ENCODE measurements at places on chromosomes 4 and X. TPM values are rescaled to one million over a fixed set of nuclear protein-coding genes. Genes with fewer than 3 reads are reported as not detected.
A peak's percentile ranks its signal among the peaks of the same experiment; 100 is the strongest.

- DNase-seq: no peak
Measured at GRCh38 chr4:83558680-83559079, 22.8 kb downstream of the GPAT3 start.

DNA sequence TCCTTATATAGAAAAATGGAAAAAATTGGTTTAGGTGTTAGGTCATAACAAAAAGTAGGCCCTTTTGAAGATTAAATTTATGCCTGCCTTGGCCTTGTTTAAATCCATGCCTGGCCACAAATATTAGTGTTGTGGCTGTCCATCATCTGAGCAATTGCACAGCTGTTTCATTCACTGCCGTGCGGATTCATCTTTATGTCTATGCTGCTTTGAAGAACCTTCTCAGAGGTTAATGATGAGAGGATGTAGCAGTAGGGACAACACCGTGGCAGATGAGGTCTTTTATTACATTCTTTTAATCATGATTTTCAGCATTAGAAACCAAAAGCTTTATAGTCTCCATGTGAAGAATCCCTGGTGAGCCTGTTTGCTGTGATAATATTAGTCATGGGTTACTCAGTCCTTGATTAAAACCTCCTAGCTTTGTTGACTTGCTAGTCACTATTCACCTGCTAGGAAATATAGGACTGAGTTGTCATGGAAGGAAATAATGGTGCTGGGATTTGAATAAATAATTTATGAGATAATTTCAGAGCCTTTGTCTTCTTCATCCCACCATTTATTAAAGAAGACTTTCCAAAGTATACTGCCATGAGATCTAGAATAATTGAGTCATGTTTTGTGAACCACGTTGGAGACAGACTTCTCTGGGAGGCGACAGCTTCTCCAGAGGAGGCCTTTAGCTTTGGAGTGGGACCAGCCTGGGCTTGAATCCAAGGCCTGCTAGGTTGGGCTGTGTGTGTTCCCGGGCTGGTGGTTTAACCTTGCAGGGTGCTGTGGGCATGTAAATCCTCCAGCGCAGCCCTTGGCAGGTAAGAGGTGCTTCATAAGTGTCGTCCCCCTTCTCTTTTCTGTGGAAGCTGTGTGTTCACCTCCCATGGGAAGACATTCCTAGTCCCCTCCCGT lies 53.5 kb downstream of the PTTG2 start:
- peak; percentile 57 for DNase-seq

- DNase-seq: no peak
Measured at GRCh38 chr4:120555058-120555457, 367.5 kb downstream of the PRDM5 start.

DNA sequence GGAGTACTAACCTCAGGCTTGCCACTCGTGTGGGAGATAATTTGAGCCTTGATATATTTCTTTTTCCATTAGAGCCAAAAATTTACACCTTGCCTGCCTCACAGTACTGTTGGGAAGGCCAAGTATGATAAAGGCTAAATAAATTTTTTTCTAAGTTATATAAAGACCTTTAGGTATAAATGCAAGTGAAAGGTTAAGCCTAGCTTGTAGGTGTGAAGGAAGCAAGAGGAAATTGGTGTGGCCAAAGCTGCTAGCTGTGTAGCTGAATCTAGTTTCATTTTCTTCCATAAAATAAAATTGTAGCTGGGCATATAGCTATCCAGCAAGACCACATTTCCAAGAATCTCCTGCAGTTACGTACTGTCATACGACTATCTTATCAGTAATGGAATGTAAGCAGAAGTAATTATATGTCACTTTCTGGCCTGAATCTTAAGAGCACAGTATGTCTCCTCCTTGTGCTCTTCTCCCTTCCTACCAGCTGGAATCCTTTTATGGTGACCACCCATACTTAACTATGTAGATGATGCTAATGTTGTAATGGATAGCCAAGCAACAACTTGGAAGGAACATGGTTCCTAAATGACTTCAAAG lies 14.3 kb upstream of the GABRE start:
- DNase-seq: no peak

DNA sequence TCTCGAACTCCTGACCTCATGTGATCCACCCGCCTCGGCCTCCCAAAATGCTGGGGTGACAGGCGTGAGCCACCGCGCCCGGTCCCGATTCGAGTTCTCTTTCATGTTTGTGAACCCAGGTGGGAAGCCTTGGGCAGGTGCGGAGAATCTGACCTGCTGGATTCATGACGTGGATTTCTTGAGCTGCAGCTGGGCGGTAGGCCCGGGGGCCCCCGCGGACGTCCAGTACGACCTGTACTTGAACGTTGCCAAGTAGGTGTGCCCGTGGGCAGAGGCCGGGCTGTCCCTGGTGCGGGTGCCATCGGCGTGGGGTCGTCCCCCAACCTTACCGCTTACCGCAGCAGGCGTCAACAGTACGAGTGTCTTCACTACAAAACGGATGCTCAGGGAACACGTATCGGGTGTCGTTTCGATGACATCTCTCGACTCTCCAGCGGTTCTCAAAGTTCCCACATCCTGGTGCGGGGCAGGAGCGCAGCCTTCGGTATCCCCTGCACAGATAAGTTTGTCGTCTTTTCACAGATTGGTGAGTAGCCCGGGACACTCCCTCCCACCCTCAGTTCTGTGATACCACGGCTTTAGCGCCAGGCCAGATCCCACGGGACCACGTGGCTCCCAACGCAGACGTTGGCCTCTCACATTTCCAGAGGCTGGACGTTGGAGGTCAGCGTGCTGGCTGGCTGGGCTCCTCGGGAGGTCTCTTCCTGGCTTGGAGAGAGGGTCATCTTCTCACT lies 15.6 kb downstream of the IL3RA start:
- DNase-seq: no peak

DNA sequence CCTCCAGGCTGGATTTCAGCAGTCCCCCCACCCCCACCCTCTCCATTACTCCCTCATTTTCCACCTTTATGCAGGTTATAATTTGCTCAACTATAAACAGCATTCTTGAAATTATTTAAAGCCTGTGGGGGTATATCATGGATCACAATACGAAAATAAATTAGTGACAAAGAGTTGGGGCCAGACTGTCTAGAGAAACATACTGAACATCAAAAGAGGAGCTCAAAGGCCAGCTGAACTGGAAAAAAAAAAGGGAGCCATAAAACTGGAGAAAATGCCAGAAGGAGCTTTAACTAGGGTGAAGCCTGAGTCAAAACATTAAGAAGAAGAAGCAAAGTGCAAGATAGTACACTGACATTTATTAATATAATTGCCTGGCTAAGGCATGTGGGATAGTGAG lies 137.8 kb downstream of the ANTXR2 start:
- DNase-seq: no peak

DNA sequence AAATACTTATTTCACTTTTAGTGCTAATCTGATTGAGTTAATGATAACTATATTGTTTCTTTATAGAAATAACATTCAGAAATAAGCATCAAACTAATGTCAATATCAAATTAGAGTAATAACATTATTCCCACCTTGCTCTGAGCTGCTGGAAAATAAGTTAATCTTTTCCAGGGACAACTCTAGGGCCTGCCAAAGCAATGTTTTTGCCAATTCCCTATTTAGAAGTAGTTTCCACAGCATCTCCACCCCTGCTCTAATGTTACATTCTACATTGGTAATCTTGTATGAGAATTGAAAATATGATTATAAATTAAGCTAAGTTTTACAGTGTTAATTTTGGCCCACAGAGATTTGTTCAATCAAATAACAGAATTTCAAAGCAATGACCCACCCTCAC lies 68.3 kb downstream of the REELD1 start:
- no peak for DNase-seq

DNA sequence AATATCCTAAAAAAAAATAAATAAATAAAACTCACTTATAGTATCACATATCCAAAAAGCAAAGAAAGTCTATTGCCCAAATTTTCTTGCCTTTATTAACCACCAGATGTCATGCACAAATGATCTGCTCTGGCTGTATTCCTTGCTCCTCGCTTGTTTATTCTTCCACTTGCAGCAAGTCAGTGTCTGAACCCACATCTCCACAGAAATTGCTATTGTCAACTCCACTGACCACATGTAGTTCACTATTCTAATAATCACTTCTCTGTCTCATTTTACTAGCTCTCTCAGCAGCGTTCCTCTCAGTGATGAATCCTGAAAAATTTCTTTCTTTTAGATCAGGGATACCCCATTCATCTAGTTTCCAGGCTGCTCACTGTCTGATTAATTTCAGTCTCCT lies 29.3 kb upstream of the CXXC4 start:
- no peak for DNase-seq

DNA sequence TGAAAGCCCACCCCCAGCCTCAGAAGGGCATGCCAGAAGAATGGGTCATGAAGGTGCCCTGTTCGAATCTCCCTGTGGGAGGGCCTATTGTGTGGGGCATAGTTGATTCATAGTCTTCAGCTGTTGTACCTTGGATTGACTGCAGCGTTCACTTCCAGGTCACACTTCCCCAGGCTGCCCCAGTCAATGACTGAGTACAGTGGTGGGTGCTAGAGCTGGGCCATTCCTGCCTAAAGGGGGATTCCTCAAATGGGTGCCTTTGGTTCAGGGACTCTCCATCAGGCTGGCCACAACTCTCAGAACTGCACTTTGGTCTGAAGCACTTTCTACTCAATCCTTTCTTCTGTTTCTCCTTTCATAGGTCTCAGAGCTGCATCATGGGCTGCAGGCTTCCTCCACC lies 35.0 kb upstream of the RASGEF1B start:
- no peak for DNase-seq

DNA sequence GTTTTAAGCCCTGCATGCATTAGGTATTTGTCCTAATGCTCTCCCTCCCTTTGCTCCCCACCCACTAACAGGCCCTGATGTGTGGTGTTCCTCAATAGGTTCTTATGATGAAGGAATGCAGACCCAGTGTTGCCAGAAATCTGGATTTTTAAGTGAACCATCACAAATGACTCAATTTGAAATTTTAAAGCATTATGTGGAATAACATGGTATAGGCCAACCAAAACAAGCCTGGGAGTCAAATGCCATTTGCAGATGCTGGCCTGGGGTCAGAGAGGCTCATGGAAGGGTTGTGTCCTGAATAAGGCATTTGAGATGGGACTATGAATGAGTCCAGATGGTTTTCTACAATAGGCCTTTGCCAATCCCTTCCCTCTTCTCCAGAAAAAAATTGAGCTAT lies 179.6 kb downstream of the SHROOM3 start:
- DNase-seq: no peak

DNA sequence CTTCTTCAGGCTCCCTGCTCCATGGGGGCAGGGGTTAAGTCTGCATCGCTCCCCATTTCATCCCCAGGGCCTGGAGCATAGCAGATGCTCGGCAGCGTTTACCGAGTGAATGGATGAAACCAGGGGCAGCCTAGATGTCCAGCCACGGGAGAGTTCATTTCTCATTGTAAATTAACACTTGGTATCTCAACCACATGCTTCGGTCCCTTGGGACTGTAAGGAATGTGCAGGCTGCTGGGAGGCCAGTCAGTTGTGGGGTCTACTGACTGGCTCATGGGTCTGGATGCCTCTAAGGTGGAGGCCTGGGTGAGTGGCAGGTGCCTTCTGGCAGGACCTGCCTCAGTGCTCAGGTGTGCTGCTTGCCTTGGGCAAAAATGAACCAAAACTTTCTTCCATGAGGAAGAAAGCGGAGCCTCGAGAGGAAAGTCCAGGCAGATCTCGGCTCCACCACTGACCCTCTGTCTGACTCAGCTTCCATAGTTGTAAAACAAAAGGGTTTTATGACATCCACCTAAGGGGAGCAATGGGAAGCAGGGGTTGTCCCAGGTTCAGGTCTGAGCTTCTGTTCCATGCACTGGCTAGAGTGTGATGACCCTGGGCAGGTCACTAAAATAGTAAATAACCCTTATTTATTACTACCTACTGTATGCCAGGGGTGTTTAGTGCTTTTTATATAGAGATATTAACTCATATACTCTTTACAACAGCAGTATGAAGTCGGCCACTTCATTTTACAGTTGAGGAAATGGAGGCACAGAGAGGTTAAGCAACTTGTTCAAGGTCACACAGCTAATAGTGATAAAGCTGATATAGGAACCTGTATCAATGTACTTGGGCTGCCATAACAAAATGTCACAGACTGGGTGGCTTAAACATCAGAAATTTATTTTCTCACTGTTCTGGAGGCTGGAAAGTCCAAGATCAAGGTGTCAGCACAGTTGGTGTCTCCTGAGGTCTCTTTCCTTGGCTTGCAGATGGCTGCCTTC lies 144.3 kb upstream of the STX18 start:
- DNase-seq: no peak

GRCh38 chrX:102727761-102728160 lies 7.2 kb downstream of the GPRASP3 start:
- no peak for DNase-seq

DNA sequence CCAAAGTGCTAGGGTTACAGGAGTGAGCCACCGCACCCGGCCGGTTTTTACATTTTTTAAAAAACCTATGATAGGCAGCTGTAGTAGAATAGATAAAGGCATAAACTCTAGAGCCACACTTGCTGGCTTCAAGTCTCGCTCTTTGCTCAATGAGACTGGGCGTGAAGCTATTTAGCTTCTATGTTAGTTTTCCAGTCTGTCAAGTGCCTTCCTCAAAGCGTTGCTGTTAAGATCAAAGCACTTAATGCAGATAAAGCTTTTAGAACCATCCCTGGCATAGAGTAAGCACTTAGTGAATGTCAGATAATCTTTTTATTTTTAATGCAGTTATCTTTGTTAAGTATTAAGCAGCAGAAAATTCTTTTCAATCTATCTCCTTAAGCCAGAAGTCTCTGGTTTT lies 42.0 kb upstream of the BMPR1B start:
- DNase-seq: no peak

DNA sequence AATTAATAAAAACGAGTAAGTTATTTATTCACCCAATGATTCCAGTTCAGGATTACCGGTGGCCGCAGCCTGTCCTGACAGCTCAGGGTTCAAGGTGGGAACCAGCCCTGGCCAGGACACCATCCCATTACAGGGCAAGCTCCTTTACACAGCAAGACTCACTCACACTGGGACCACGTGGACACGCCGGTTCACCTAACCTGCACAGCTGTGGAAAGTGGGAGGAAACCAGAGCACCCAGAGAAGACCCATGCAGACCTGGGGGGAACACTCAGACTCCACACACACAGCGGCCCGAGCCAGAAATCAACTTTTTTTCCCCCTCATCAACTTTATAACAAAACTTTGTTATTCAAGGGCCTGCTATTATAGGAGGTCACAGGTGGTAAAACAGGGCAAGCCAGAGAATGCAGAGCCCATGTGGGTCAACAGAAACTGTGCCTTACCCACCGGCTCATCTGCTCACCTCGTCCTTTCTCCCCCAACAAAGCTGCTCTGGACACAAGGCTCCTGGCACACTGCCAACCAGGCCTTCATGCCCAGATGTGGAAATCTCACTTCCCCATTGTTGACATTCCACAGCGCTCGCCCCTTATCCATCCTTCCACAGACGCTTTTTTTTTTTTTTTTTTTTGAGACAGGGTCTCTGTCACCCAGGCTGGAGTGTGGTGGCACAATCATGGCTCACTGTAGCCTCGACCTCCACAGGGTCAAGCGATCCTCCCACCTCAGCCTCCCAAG lies 8.0 kb upstream of the ODAPH start:
- DNase-seq: no peak

DAPP1 gene
- total RNA-seq: 31.3 TPM

AMOT gene
- not detected for total RNA-seq

PNMA6A gene
- 0.53 TPM for total RNA-seq

CORIN gene
- 0.38 TPM for total RNA-seq

ADAMTS3 gene
- 0.13 TPM for total RNA-seq

IL1RAPL1 gene
- total RNA-seq: not detected

PNMA6F gene
- not detected for total RNA-seq

NRK gene
- not detected for total RNA-seq
